ENCODE measurements at places on chromosomes 2 and 18.

DNA sequence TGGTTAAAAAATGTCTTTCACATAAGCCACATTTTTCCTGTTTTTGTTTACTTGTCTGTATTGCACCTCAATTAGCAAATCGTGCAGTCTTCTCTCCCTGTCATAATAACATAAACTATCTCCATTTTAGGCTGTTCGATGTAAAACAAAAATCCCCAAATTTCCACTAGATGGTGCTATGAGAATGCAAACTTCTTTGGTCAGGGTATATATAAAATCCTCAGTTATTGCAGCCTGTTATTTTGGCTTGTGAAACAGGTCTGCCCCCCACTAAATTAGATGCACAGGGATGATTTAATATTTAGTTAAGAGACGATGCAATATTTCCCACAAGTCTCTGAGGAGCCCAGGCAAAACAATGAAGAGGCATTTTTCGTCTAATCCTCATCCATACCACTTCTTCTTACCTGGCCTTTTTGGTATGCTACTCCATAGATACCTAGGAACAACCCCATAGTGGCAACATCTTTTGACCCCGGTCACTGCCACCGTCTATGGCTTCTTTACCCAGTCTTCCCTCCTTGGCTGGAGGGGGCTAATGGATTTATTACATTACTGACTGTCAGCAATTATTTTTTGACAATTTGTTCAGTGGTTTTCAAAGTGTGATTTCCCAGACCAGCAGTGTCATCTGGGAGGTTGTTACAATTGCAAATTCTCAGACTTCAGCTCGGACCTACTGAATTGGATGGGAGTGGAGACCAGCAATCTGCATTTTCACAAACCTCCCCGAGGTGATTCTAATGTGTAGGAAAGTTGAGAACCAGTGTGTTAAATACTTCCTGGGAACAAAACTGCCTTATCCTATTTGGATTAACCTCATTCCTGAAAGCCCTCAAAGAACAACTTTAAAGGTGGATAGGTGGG lies 117.4 kb upstream of the CWC22 start:
- peak; percentile 9 for DNase-seq

DNA sequence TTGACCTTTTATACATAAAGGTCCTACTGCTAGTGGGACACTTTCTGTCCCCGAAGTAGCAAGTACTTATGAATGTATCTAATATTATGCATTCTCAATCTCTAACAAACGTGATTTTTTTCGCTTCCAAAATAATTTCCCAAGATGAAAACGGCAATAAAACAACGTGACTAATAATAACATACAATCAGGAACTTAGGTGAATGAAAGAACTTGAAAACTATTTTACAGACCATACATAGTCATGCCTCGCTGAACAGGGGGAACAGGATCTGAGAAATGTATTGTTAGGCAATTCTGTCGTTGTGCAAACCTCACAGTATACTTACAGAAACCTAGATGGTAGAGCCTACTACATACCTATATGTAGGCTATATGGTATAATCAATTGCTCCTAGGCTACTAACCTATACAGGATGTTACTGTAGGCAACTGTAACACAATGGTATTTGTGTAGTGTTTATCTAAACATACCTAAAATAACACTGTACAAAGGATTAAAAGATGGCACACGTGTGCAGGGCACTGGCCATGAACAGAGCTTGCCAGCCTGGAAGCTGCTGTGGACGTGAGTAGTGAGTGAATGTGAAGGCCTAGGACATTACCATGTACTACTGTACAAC lies 2.5 kb downstream of the RTN4 start:
- DNase-seq, result peak; percentile 18

DNA sequence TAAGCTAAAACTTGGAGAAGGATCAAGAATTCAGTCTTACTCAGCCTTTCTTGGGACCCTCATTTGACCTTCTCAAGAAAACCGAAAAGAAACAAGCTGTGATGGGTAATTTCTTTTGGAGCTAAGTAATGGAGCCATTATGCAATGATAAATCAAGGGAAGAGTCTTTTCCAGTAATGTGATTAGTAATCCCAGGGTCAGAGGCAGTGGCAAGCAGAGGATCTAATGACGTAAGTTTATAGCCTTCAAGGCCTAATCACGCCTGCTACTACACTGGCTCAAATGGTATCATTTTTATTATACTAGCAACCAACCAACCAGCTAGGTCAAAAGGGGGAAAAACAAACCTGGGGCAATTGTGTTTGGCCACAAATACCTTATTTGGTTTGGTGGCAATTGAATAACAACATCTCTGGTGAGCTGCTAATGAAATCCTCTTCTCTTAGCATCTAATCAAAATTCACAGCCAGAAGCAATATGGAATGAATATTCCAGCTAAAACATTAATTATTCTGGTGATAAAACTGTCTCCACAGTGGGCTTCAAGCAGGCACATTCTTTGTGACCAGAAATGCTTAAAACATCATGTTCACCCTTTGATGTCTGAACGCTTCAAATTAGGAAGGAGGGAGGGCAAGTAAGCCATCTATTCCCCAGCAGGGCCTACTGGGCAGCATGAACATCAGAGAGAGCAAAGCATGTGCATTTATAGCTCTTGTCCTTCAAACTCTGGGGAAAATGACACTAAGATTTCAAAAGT lies 114.9 kb upstream of the SULT1C3 start:
- no peak for DNase-seq

- no peak for DNase-seq
Measured at GRCh38 chr2:202018950-202019349, 14.7 kb upstream of the FZD7 start.

DNA sequence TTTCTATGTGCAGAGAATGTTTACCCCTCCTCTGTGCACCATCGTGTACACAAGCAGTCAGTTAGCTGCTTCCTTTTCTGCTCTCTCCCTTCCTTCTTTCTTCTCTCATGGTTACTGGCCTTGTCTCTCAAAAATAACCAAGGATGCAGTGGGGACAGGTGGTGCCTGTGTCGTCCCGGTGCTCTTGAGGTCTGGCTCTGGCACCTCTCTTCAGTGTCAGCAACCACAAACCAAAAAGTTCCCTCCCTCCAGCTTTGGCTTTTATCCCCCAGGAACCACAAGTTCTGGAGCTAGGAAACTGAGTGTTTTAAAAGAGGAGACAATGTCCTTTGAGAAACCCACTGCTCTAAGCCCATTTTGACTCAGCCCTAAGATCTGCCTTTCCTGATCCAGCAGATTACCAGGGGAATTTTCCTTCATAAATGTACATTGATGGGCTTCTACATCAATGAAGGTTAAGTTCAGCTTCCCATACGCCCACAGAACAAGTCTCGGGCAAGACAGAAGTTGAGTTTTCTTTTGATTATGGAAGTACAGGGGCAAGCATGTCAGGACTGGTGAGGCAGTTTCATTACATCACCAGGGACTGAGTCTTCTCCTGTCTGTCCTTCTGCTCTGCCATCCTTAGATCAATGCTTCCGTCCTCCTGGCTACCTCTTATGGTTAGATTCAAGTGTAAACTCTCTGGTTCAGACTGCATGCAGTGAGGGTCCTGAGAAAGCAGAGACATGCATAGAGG lies 232.2 kb downstream of the SETBP1 start:
- no peak for DNase-seq

- DNase-seq, result no peak
Measured at GRCh38 chr2:215366440-215367032, 54.7 kb downstream of the ATIC start.

GRCh38 chr2:110116033-110116710 lies 550 bp upstream of the MALL start:
- DNase-seq, result no peak

DNA sequence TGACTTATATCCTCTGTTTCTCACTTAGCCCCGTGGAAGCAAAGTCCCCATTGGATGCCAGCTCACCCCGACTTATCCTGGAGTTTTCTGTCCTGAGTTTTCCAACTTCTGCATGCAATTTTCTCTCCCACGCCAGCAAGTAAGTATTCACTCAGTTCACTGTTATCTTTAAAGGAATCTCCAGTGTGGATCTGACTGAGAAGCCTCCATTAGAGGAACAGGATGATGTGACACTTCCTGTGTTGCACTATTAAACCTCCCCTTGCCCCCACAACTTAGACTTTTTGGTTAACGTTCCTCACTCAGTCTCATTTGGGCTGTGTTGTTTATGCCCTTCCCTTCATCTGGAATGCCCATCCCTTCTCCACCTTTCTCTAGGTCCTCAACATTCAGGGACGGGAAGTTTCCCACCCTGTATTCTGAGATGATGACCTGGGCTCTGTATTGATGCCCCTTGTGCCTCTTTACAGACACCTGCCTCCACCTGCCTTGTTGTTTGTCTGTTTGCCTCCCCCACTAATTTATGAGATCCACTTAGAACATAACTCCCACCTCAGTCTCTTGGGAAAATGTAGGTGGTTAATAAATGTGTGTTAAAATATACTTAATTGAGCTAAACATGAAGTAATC lies 536.1 kb upstream of the RAB6C start:
- no peak for DNase-seq

GRCh38 chr2:111701266-111701665 lies 182.7 kb downstream of the ANAPC1 start:
- no peak for DNase-seq

GRCh38 chr2:190443778-190444481 lies 35.8 kb downstream of the MFSD6 start:
- no peak for DNase-seq

DNA sequence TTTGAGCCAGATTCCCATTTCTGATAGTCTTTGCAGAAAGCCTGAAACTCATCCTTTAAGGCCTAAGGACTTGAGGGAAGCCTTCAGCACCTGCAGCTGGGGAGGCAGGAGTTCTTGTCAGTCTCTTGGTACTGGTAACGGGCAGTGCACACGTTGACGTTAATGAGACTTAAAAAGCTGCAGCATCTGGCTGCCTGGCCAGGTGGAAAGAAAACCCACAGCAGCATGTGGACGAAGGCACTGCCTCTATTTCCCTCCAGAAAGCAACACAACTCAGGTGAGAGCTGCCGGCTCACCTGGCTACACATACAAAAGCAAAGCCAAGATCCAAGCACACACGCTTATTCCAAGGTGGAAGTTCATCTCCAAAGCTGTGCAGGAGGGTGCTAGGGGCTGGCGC lies 178.8 kb downstream of the ANAPC1 start:
- DNase-seq, result no peak

- DNase-seq, result no peak
Measured at GRCh38 chr18:54109131-54109683, 115.3 kb downstream of the MBD2 start.

DNA sequence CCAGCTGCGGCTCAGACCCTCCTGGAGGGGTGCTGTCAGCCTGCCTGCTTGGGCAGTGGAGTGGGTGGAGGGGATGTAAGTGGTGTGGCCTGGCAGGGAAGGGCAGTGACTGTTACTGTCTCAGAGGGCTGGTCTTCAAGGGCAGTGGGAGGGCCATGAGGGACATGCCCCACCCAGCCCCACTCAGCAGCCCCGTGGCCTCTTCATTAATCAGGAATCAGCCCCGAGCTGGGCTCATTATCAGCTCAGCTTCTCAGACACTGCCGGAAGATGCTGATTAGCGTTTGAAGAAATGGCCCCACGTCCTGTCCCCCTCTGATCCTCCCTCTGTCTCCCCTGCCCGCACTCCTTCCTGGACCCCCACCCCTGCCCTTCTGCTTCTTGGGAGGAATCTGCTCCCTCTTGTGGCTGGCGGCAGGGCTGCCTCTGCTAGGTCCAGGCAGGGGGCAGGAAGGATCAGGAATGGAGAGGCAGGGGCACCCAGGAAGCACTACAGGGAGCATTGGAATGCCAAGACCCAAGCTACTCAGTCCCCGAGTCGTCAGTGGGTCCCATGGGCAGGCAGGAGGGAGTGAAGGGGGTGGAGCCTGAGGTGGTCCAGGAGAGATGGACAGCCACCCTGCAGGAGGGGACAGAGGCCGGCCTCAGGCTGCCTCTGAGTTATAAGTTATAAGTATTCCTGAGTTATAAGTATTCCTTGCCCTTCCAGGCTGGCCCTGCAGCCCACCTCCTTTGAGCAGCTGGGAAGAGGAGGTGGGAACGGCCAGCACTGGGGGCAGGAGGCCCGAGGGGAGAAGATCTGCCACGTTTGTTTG lies 7.0 kb downstream of the ASIC4 start:
- DNase-seq, result no peak

GRCh38 chr2:48452108-48452507 lies 77.8 kb upstream of the STON1 start:
- DNase-seq, result peak; percentile 35

- no peak for DNase-seq
Measured at GRCh38 chr2:76679025-76679396, 843.2 kb downstream of the LRRTM4 start.

DNA sequence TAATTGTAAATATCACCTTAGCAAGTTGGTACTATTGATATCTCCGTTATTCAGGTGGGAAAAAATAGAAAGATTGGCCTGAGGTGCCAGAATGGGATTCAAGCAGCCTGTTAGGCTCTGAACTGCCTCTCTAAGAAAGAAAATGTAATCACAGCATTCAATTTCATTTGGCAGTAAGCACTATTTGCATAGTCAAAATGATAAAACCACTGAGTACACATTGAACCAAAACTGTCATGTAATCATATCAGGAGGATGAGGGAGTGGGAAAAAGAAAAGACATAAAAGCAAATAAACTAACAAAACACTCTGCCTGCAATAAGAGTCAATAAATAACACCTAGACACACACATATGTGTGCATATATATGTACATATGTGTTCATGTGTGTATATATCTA lies 103.9 kb upstream of the TACR1 start:
- no peak for DNase-seq

GRCh38 chr2:222451224-222451674 lies 26.9 kb downstream of the SGPP2 start:
- DNase-seq, result no peak

DNA sequence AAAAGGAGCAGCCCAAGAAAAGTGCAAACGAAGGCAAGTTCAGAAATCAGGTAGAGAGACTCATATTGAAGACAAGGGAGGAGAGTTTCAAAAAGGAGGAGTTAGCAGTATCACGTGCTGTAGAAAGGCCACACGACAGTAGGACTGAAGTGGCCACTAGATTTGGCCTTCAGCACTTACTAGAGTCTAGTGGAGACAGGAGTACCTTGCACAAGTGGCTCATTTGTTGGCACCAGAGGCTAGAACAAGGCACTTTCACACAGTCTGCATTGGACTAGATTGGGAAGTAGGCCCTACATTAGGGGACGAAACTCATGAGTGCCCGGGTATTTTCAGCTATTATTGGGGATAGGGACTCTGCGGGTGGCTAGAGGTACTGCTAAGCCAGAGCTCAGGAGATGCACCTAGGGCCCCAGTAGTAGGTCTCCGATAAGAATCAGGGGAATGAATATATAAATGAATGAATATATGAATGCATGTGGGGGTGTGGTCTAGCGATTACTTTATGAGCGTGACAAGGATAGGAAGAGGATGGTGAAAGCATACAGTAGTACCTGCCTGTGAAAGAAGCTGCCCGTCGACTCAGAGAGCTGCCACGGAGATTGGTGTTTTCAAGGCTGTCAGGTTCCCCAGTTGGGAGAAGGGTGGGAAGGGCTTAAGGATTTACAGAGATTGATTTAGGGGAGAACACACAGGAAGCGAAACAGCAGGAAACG lies 1.4 kb upstream of the NCOA1 start:
- no peak for DNase-seq

- no peak for DNase-seq
Measured at GRCh38 chr18:49694402-49694801, 118.9 kb downstream of the ACAA2 start.
